Heart left ventricle (tissue), 16 donors: ENCODE measurements at places on chromosomes 16 and 17.
A peak's percentile ranks its signal among the peaks of the same experiment; 100 is the strongest.

- H3K4me1 ChIP-seq, result no peaks in the 10 kb centered on the region
- H3K27me3 ChIP-seq, result no peaks in the 10 kb centered on the region
- H3K27ac ChIP-seq, result no peak overlapping the region
- DNase-seq, result no peak
Measured at GRCh38 chr17:43051969-43052368, 26.9 kb downstream of the RND2 start.

GRCh38 chr17:32355649-32356377, 5.9 kb downstream of the ZNF207 start:
- H3K27me3 ChIP-seq, result no peaks in the 10 kb centered on the region
- peaks cover 87% of the 10 kb centered on the region for H3K36me3 ChIP-seq
- peaks cover 7% of the 10 kb centered on the region for H3K4me1 ChIP-seq
- no peak overlapping the region for H3K4me3 ChIP-seq
- H3K27ac ChIP-seq, result no peak overlapping the region
- no peak for DNase-seq

DNA sequence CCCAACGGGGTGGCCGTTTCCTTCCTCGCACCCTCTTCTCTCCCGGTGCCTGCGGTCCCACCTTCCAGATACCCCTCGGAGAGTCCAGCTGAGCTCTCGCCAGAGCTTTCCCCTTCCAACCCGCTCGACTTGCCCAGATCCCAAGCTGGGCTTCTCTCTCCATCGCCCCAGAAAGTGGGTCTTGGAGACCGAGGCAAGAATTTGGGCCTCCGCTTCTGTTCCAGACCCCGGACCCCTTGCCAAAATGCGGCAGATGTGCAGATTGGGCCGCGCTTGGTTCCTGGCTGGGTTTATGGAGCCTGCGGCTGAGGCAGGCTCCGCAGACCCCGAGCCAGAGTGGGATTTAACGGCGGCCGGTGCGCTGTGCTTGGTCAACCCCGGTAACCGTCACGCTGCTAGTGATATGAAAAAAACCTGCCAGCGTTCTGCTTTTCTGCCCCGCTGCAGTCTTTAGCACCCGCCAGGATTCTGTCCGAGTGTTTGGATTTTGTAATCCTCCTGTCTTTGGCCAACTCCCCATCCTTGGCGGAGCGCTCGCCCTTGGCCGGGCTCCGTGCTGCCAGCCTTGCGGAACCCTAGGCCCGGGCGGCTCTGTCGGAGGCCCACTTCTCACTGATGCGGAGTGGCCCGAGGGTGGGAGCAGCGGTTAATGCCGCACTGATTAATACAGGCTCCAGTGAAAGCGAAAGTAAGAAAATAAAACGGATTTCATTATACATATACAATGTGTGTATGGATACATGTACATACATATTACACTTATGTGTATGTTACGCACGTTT, 754 bp upstream of the SLFN11 start:
- peak; percentile 70 for DNase-seq
- H3K27ac ChIP-seq, result peak overlapping the region; percentile 98
- H3K36me3 ChIP-seq, result no peaks in the 10 kb centered on the region
- peak overlapping the region; percentile 82 for H3K4me3 ChIP-seq

DNA sequence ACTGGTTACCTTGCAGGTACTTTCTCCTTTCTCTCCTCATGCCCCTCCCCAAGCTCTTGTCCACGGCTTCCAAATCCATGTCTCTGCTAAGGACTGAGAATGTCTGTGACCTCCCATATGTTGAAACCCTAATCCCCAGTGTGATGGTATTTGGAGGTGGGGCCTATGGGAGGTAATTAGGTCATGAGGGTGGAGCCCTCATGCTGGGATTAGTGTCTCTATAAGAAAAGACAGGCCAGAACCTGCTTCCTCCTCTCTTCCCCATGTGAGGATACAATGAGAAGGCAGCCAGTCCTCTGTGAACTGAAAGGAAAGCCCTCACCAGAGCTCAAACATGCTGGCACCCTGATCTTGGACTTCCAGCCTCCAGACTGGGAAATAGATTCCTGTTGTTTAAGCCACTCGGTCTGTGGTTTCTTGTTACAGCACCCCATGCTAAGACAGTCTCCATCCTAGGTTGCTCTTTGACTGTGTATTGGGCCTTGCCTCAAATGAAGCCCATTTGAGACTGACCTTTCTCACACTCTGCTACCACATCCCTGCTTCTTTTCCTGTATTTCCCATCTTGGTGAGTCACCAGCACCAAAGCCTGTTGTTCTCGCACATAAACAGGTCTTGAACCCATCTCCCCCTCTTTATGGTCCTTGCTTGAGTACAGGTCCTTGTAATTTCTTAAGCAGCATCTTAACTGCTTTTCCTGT, 135.0 kb downstream of the CDK5R1 start:
- no peak overlapping the region for H3K4me3 ChIP-seq
- no peak for DNase-seq
- H3K27ac ChIP-seq, result no peak overlapping the region
- no peaks in the 10 kb centered on the region for H3K36me3 ChIP-seq
- H3K4me1 ChIP-seq, result no peaks in the 10 kb centered on the region
- no peaks in the 10 kb centered on the region for H3K27me3 ChIP-seq

GRCh38 chr17:82703935-82704865, 5.7 kb upstream of the RAB40B start:
- no peaks in the 10 kb centered on the region for H3K4me1 ChIP-seq
- H3K27ac ChIP-seq, result no peak overlapping the region
- H3K4me3 ChIP-seq, result no peak overlapping the region
- DNase-seq, result no peak
- no peaks in the 10 kb centered on the region for H3K36me3 ChIP-seq
- no peaks in the 10 kb centered on the region for H3K27me3 ChIP-seq

- no peak overlapping the region for H3K4me3 ChIP-seq
- no peak for DNase-seq
- H3K4me1 ChIP-seq, result no peaks in the 10 kb centered on the region
- no peaks in the 10 kb centered on the region for H3K27me3 ChIP-seq
- H3K27ac ChIP-seq, result no peak overlapping the region
Measured at GRCh38 chr16:50889746-50890145, 147.9 kb downstream of the CYLD start.

DNA sequence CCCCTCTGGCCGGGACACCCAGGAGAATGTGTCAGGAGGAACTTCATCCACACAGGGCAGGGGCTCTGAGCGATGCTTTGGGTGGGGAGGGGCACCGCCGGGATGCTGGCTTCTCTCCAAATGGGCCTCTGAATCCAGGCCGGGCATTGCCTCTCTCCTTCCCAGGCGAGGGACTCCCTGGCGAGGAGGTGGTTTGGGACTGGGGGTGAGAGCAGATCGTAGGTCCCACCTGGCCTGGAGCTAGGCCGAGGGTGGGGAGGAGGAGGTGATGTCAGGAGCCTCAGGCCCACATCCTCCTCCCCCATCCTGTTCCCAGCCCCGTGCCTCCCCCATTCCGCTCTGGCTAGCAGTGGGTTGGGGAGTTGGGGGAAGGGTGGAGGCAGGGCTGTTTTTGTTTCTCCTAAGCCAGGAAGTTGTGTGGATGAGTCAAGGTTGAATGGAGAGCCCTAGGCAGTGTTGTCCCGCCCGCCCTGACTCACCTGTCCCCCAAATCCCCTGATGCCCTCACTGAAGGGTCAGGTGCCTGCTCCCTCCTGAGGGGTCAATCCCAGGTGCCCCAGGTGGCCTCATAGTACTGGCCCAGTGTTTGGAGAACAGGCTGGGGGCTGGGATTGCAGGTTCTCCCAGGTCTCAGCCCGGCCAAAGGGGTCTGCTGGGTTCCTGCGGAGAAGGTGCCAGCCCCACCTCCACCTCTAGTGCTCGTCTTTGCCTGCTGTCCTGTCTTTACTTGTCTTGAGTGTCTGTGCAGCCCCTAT, 2.8 kb downstream of the GRB7 start:
- H3K4me1 ChIP-seq, result peaks cover 20% of the 10 kb centered on the region
- no peak overlapping the region for H3K27ac ChIP-seq
- H3K27me3 ChIP-seq, result peaks cover 16% of the 10 kb centered on the region
- no peaks in the 10 kb centered on the region for H3K36me3 ChIP-seq

GRCh38 chr17:52030052-52030451, 128.5 kb downstream of the CA10 start:
- H3K4me1 ChIP-seq, result no peaks in the 10 kb centered on the region
- no peaks in the 10 kb centered on the region for H3K27me3 ChIP-seq
- no peaks in the 10 kb centered on the region for H3K36me3 ChIP-seq
- no peak for DNase-seq
- H3K27ac ChIP-seq, result no peak overlapping the region

DNA sequence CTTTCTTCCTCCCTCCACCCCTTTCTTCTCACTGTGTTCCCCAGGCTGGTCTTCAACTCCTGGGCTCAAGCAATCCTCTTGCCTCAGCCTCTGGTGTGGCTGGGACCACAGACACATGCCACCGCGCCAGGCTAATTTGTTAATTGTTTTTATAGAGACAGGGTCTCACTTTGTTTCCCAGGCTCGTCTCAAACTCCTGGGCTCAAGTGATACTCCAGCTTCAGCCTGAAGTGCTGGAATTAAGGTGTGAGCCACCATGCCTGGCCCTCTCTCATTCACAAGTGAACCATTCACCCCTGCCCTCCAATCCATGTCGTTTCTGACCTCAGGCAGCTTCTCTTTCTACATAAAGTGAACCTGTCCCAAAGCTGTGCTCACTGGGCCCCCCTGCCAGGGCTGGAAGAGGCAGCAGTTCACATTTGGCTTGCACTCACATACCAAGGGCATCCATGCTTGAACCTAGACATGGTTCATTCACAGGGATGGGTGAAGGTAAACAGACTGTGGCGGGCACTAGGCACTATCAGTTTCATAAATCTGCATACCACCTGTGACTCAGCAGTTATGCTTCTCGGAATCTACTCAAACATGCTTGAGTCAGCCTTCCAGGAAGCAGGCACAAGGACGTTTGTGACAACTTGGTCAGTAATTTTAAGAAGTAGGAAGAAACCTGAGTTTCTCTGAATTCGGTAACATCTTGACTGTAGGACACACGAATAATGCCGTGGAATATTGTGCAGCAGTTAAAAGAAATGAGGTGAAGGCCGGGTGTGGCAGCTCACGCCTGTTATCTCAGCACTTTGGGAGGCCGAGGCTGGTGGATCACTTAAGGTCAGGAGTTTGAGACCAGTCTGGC, 6.0 kb upstream of the RNF213 start:
- H3K36me3 ChIP-seq, result peaks cover 4% of the 10 kb centered on the region
- no peak for DNase-seq
- no peak overlapping the region for H3K4me3 ChIP-seq

DNA sequence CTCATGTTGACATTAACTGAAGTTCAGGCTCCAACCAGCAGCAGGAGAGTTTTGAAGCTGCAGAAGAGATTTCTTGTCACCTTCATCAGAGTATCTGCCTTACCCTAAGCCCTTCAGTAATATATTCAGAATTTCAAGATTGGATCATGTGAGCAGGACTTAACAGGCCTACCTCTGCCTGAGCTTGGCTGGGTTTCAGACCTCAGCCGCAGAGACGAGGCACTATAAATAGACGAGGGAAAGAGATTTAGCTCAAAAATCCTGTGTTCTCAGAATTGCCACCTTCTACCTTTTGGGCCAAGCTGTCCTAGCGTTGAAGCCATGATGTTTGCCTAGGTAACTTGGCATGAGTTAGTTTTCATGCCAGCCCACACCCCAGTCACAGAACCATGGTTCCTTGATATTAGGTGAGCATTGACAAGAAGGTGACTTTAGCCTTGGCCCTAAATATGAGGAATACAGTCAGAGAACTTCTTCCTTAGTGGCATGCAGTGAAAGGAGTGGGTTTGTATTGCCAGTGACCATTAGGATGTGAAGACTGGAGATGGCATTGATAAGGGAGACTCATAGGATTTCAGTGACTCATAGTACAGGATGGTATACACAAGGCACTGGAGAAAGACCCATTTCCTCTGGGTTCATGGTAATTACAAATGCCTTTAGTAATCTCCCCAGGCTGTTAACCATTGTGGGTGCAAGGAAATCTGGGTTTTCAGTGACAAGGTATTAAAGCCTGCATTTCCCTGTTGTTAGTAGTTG, 224.3 kb downstream of the MSI2 start:
- H3K27ac ChIP-seq, result no peak overlapping the region
- H3K36me3 ChIP-seq, result no peaks in the 10 kb centered on the region
- DNase-seq, result peak; percentile 54
- no peak overlapping the region for H3K4me3 ChIP-seq
- H3K4me1 ChIP-seq, result peaks cover 72% of the 10 kb centered on the region
- no peaks in the 10 kb centered on the region for H3K27me3 ChIP-seq

DNA sequence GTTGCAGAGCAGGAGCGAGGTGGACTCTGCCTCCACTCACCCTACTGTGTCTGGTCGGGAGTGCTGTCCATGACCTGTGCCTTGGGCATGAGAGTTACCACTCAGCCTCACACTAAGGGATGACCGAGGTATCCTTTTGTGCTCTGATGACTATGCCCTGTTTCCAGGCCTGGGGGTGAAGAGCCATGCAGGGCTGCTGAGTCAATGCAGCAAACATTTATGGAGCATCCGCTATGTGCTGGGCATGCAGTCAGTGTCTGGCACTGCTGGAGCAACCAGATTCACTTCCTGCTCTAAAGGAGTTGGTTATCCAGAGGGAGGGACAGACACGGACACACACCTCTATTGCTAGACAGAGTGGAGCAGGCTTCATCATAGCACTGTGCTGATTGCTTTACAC, 7.6 kb upstream of the HNF1B start:
- H3K4me3 ChIP-seq, result no peak overlapping the region
- no peak for DNase-seq
- no peak overlapping the region for H3K27ac ChIP-seq
- H3K27me3 ChIP-seq, result no peaks in the 10 kb centered on the region

DNA sequence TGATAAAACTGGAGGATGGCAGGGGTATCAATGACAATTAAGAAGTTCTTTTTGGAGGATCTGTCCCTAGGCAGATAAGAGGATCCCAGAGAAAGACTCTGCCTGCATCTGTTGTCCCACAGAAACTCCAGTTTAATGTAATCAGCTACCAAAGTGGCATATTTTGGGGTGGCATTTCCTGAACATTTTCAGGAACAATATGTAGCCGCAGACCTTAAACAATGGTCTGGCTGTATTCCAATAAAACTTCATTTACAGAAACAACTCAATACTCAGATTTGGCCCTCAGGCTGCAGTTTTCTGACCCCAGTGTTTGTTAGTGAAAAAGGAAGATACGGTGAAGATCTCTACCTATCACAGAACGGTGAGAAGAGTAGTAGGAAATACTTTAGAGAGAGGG, 46.1 kb downstream of the KCNJ16 start:
- no peaks in the 10 kb centered on the region for H3K36me3 ChIP-seq
- peaks cover 7% of the 10 kb centered on the region for H3K4me1 ChIP-seq
- H3K4me3 ChIP-seq, result no peak overlapping the region
- no peak for DNase-seq
- no peak overlapping the region for H3K27ac ChIP-seq
- no peaks in the 10 kb centered on the region for H3K27me3 ChIP-seq

DNA sequence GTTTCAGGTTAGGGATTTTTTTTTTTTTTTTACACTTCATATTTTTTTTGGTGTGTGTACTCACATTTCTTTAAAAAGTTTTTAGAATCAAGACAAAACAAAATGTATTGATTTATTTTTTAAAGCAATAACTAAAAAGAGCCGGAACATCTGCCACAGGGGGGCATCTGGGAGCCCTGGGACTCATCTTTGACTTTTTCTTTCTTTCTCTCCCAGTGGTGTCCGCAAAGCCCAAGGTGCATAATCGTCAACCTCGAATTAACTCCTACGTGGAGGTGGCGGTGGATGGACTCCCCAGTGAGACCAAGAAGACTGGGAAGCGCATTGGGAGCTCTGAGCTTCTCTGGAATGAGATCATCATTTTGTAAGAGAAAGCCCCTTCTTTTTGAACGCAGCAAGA, 36.3 kb downstream of the WWP2 start:
- H3K4me3 ChIP-seq, result no peak overlapping the region
- no peaks in the 10 kb centered on the region for H3K27me3 ChIP-seq

- H3K4me3 ChIP-seq, result no peak overlapping the region
- no peak for DNase-seq
- peaks cover 48% of the 10 kb centered on the region for H3K4me1 ChIP-seq
- peak overlapping the region; percentile 69 for H3K27ac ChIP-seq
- no peaks in the 10 kb centered on the region for H3K36me3 ChIP-seq
- H3K27me3 ChIP-seq, result no peaks in the 10 kb centered on the region
Measured at GRCh38 chr17:57355090-57355859, 99.0 kb downstream of the MSI2 start.
